Mesenteric fat pad (tissue), 1 donor: ENCODE measurements at places on chromosomes 6 and 20. TPM values are rescaled to one million over a fixed set of nuclear protein-coding genes. Genes with fewer than 3 reads are reported as not detected.

Gene PTCHD4
- 1.4 TPM for total RNA-seq

Gene ASIP
- total RNA-seq, result not detected

Gene BFSP1
- not detected for total RNA-seq

Gene VWA7
- total RNA-seq, result 0.77 TPM

Gene CALHM6
- 0.77 TPM for total RNA-seq

Gene PHACTR3
- total RNA-seq, result 1.8 TPM

Gene PDE10A
- 15.6 TPM for total RNA-seq

Gene NKX2-2
- total RNA-seq, result not detected

Gene ARFGEF3
- total RNA-seq, result 2.6 TPM

Gene SAMD5
- 0.39 TPM for total RNA-seq

Gene LPIN3
- 49.8 TPM for total RNA-seq

Gene RGS17
- 4.6 TPM for total RNA-seq

Gene MLN
- not detected for total RNA-seq

Gene MYBL2
- not detected for total RNA-seq

Gene HLA-DQA1
- total RNA-seq, result 12.7 TPM

Gene KCNK16
- total RNA-seq, result not detected

Gene RBPJL
- total RNA-seq, result not detected

Gene RAB32
- 33.2 TPM for total RNA-seq

Gene PLCB4
- total RNA-seq, result 5.3 TPM

Gene RRAGD
- total RNA-seq, result 28.7 TPM

Gene AGER
- total RNA-seq, result 5.7 TPM

Gene CCN6
- total RNA-seq, result not detected

Gene OSBPL2
- 38.1 TPM for total RNA-seq

Gene CALHM5
- total RNA-seq, result 2.8 TPM

Gene PSMB1
- 142 TPM for total RNA-seq

Gene ZNF451
- 44.7 TPM for total RNA-seq

Gene HELZ2
- 50.8 TPM for total RNA-seq

Gene HUS1B
- 0.77 TPM for total RNA-seq

Gene BAG2
- 4.4 TPM for total RNA-seq

Gene KIFC1
- total RNA-seq, result 0.19 TPM

Gene LRRC1
- 6.2 TPM for total RNA-seq

Gene OR2H1
- not detected for total RNA-seq

Gene MMP24
- 0.35 TPM for total RNA-seq
